ENCODE measurements at places on chromosomes 5 and 9.

DNA sequence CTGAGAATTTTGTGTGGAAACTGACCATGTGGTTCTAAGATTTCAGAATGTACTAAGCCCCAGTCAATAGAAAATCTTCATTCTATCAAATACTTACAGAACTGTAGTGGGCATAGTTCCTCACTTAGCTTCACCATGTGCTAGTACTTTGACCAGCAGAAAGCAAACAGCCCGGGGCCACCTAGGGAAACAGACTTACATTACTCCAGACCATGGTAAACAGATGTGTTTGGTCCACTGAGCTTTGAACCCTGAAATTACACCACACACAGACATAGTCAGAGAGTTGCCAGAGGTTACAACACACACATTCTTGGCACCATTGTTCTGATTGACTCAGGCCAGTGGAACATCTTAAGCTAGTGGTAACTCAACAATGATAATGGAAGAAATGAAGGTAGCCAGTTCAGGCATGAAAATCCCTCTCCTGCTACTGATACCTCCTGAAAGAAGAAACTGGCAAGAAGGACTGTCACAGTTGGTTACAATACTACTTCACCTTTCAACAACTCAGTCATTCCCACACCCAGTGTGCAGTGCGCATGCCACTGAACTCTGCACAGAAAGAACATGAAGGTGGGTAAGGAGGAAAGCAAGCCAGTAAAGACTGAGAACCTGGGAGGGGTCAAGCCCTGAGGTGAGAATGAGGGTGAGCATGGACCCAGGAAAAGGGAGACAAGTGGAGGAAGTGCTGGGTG lies 18.7 kb upstream of the LECT2 start:
- no peak for DNase-seq

DNA sequence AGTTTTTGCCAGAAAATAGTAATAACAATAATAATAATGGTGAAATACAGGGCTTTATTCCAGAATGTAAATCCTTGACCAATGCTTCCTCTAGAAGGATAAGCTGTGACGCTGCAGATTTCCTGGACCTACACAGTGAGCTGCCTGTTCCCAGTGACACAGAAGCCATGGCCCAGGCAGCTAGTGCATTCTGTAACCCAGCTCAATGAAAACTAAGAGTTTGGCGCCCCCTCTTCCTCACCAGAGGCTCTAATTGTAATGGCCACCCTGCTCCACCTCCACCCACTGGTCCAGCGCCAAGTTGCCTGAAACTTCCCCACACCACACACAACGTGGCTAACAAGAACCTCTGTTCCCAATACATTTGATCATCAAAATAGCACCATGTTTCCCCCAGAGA lies 248.1 kb downstream of the CETN3 start:
- DNase-seq: no peak

GRCh38 chr9:98363644-98364043 lies 108.2 kb upstream of the TBC1D2 start:
- DNase-seq: no peak

GRCh38 chr5:57166276-57166675 lies 7.6 kb upstream of the GPBP1 start:
- no peak for DNase-seq

- DNase-seq: no peak
Measured at GRCh38 chr9:136055715-136056545, 39.2 kb downstream of the NACC2 start.

- DNase-seq: no peak
Measured at GRCh38 chr5:154031937-154032489, 6.7 kb downstream of the FAM114A2 start.

DNA sequence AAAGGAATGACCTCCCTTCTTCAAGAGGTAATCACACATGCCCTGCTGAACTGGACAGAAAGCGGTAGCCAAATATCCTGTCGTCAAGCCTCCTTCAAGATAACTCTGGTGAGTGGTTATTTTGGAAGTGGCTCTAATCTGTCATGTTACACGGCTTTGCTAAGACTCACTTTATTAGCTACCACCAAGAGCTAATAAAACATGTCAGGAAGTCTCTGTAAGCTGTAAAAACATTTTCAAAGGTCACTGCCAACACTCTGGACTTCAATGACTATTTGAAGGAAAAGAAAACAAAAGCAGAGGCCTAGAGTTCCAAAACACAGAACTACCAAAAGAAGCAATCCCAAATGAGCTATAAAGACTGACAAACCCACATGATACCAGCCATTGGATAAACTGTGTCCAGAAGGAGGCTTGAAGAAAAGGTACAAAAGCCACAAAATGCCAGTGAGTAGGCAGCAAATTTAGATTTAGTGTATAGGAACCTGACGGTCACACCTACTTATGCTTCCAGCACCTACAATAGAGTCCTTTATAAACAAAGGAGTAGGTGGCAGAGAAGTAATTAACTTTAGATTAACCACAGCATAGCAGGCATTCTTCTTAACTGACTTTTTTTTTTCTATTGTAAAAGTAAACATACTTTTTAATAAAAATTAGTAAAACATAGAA lies 97.3 kb upstream of the EQTN start:
- no peak for DNase-seq

DNA sequence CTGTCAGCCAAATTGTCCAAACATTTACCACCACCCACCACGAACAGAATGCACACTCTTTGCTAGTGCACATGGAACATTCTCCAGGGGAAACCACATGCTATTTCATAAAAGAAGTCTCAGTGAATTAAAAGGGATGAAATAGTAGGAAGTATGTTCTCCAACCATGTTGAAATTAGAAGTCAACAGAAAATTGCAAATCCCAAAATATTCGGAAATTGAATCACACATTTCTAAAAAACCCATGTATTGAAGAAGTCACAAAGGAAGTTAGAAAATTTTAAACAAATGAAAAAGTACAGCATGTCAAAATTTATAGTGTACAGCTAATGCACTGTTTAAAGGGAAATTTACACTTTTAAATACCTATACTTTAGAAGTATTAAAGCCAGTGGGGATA lies 50.8 kb downstream of the TGFBR1 start:
- DNase-seq: no peak

DNA sequence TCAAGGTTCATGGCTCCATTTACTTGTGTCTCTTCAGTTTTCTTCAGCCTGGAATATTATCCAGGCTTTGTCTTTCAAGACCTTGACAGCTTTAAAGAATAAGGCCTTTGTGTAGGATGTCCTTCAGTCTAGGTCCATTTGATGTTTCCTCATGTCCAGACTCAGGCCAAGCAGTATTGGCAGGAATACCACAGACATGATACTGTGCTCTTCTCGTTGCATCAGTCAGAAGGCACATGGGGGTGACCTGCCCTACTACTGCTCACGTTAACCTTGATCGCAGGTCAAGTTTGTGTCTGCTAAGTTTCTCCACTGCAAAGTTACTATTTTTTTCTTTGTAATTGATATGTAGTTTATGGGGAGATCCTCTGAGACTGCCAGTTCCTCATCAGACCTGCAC lies 88.2 kb downstream of the ERCC6L2 start:
- DNase-seq: no peak

DNA sequence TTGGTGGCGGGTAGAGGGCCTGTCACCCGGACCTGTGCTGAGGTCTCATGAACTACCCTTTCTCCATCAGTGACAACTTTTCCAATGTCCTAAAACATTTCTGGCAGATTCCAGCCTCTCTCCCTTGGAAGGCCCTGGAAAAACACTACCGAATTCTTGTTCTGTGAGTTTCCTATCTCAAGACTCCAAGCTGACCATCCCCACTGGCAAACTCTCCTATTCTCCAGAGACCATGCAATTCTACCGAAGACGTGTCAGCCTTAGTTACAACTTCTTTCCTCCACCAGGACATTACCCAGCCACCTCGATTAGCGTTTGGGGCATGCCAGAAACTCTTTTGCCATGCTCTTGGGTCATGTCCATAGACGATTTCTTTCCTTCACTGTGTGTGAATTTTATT lies 26.8 kb upstream of the GABRP start:
- DNase-seq: no peak

GRCh38 chr9:136359774-136360718 lies 3.5 kb downstream of the DNLZ start:
- no peak for DNase-seq

- no peak for DNase-seq
Measured at GRCh38 chr9:93138171-93138764, 4.2 kb upstream of the NINJ1 start.

DNA sequence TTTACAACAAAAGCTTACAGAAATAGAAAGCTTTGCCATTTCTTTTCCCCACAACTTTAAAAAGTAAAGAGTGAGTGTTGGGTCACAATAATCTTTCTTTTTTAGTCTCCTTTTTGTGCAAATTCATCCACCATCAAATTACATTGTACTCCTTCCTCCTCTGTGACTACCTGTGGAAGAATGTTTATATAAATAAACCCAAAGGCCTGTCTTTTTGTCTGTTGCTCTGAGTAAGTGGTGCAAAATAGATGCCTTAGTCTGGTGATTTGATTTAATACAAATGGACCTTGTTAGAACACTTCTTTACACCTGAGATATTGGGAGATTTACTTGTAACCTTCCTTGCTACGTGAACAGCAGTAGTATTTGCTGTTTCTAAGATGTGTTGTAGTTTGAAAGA lies 53.5 kb upstream of the TAF11L2 start:
- no peak for DNase-seq

GRCh38 chr5:161545344-161546094 lies 1.0 kb downstream of the GABRB2 start:
- DNase-seq: no peak

- no peak for DNase-seq
Measured at GRCh38 chr9:136100700-136101614, 5.9 kb upstream of the NACC2 start.

GRCh38 chr5:44454002-44454401 lies 64.8 kb upstream of the FGF10 start:
- DNase-seq: no peak

GRCh38 chr9:91773156-91773555 lies 176.9 kb downstream of the ROR2 start:
- DNase-seq: no peak

DNA sequence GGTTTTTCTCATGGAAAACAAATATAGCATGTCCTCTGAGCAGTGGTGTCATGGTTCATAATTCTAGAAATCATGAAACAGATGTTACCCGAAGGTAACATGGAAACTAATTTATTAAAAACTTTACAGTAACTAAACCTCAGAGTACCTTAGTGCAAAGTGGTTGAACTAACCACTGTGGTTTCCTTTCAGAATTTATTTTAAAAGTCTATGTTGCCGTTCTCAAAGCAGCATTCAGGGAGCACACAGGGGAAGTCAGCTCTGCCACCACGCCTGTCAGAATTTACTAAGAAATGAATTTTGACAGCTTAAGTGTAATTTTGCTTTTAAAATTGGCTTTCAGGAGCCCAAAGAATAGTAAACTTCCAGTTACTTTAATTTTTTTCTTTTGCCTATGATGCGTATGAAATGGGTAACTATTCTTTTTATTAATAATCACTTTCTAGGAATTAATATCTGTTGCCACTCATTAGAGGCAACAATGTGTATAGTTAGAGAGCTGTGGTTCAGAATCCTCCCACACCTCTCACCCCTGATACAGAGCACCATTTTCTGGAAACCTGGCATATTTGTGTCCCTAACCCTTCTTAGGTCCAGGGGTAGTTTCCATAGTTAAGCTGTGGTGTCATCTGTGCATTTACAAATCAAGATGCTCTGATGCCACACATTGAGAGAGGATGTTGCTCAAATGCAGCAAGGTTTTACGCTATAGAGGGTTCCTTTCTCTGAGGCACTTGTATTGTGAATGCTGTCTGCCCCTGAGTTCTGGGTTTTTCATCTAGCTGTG lies 202.6 kb downstream of the ZSWIM6 start:
- DNase-seq: peak; percentile 26

DNA sequence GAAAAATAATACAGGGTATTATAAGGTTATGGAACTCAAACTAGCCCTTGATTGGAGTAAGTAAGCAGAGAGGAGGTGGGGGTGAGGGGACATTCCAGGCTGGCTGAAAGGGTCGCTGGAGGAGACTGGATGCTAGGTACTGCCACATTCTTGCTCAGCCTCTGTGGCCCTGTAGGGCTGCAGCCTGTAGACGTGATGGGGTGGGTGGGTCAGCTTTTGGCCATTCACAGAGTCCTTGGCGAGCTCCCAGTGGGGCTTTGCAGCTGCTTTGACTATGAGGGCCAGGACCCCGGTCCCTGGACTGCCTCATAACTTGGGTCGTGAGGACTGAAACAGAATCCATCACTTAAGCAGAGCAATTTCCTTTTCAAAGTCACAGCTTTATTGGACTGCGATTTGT lies 4.2 kb upstream of the GDNF start:
- no peak for DNase-seq

GRCh38 chr5:11222169-11222568 lies 461.1 kb upstream of the DAP start:
- DNase-seq: peak; percentile 5

DNA sequence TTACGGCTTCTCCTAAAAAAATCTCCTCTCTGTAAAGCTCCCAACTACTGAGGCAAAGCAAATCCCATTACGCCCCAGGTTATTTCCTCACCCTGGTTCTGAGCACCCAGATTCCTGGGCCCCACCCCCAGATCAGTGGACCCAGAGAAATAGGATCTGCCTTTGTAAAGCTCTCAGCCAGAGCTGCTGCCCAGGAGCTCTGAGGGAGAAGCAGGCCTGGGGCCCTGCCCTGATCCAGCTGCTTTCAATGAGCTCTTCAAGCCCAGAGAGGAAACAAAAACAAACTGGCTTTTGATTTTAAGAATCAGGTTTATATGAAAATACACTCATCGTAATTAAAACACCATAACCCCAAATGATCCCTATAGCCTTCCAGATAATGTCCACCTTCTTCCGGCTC lies 124.5 kb downstream of the C5orf15 start:
- no peak for DNase-seq

DNA sequence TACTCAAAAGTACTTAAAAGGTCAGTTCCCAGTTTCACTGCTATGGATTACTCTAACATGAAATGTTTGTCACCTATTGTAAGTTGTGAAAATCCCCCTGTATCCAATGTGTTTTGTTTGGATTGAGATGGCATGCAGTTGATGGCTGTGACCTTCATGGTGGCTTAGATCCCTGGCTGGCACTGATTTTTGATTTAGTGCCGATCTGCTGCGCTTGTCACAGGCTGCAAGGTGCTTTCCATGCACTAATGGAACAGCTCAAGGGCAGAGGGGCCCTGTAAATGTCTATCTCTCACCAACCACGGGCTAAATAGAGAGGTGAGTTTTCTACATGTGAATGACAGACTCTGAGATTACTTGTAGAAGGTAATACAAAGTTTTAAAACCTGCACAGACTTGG lies 69.8 kb upstream of the WDR41 start:
- no peak for DNase-seq

DNA sequence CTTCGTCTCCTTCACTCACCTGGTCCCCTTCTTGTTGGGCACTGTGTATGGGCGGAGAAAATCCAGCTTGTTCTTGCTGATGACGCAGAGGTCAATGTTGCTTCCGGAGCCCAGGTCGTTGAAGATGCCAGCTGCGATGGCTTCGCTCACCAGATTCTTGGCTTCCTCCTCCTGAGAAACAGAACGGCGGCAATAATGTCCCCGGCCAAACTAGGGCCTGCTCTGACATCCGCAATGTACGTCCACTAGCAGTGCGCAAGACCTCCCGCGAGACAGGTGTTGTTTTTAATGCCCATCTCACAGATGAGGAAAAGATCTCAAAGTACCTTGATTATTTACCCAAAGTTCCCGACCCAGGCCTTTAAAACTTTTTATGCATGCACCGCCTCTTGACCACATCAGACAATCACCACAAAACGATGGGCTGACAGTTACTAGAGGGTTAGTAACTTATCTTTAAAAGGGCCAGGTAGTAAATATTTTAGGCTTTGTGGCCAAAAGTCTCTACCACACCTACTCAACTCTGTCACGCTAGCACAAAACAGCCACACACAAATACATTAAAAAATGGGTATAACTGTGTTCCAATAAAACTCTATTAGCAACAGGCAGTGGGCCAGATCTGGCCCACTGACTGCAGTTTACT lies 58.4 kb downstream of the PSMB7 start:
- no peak for DNase-seq

Measured in natural killer cell (primary cell).